ENCODE measurements at places on chromosomes 5 and 9.
A peak's percentile ranks its signal among the peaks of the same experiment; 100 is the strongest.

GRCh38 chr5:144598451-144599068 is 427.9 kb downstream of the KCTD16 start:
- no peak for DNase-seq

DNA sequence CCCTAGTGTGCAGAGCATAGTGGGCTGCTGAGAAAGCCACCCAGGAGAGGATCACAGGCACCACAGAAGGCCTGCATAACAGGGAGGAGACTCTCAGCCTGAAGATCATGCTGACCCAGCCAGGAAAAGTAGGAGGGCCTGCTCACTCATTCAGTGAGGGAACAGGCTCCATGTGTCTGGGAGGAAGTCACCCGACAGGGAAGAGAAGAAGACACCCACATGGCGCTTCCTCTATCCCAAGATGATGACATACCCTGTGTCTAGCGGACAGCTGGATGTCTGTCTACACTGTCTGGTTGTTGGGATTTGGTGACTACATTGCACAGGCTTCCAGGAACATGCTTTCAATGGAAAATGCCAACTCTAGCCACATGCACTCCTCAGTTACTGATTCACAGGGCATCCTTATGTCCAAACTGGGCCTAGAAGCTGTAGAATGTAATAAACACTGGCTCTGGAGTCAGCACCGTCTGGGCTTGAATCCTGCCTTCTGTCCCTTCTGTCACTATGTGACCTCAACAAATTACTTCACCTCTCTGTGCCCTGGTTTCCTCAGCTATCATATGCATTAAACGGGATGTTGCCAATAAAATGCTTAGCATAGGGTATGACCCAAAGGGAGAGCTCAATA is 47.6 kb downstream of the KLHL3 start:
- DNase-seq, result no peak

DNA sequence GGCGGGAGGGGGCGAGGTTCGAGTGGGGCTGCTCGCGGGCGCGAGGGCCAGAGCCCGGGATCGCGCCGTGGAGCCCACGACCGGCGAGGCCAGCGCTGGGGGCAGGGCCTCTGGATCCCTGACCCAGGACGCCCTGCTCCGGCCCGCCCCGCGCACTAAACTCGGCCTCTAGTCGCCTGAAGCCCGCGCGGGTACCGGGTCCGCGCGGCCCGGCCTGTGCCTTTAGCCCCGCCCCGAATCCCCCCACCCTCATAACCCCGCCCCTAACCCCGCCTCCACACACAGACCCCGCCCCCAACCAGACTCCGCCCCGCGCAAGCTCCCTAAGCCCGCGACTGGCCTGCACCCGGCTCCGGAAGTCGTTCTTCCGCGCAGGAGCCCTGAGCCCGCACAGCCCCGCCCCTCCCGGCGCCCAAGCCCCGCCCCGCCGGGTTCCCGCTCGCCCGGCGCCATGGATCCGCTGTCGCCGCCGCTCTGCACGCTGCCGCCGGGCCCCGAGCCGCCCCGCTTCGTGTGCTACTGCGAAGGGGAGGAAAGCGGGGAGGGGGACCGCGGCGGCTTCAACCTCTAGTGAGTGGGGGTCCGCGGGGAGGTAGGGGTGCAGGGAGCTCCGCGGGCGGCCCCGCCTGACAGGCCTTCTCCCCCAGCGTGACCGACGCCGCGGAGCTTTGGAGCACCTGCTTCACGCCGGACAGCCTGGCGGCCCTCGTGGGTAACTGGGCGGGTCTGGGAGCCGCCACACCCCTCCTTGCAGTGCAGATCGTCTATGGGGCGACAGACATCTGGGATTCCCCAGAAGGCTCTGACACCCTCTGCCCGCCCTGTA is at the start of gene PAXX:
Gene PAXX, plus strand, starts transcription at position 430 of the 826 bp plus-strand sequence. Its CDS starts 22 bp downstream, at position 452.
- peak; percentile 91 for DNase-seq

GRCh38 chr5:152568016-152568415 is 162.9 kb upstream of the NMUR2 start:
- no peak for DNase-seq

DNA sequence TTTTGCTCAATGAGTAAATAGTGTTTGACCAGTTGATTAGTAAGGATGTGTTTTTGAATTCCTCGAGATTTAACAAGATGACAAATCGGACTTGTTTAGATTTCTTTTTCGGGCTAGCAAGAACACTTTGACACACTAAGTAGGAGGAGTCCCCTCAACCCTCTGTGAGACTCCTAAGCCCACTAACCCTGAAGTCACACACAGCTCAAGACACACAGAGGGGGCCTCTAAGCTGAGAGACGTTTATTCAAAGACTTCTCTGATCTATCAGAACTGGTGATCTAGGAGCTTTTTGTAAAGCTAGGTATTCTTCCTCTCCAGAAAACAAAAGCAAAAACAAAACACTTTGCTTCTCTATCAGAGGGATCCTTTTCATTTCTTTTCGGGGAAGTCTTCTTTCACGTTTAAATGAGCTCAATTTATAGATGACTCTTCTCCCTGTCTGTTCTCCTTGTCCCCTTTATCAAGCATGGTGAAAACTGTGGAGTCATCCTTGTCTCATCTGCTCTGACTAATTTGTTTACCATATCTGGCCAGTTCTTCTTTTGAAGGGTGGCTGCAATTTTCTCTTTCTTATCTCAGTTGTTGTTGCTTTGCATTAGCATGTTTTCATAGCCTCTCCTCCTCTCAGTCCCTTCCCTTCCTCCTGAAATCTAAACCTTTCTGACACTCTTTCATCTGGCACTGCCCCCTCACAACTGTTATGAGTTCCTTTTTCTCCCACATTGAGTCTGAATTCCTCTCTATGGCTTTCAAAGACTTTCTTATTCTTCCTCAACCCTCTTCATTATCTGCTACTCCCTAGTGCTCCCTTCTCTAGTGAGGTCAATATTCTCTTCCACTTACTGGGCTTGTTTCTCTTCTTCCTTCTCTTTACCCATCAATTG is 68.5 kb upstream of the RAI14 start:
- DNase-seq, result no peak

GRCh38 chr9:97557606-97558095 is 56.2 kb downstream of the TMOD1 start:
- DNase-seq, result no peak

GRCh38 chr5:96342581-96342980 is 90.5 kb downstream of the PCSK1 start:
- DNase-seq, result no peak

DNA sequence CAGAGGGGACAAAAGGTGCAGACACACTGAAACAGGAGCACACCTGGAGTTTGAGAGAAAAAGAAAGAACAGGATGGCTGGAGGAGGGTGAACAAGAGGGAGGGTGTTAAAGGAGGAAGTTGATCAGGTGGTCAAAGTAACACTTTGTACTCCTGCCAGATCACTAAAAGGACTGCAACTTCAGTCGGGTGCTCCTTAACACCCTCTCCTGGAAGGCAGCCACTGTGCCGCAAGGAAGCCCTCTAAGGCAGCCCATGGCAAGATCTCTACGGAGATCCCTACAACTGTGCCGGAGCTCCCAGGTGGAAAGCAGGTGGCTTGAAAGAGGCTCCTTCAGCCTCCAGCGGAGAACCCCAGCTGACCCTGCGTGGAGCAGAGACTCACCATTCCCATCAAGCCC is 124.4 kb upstream of the MSX2 start:
- no peak for DNase-seq

DNA sequence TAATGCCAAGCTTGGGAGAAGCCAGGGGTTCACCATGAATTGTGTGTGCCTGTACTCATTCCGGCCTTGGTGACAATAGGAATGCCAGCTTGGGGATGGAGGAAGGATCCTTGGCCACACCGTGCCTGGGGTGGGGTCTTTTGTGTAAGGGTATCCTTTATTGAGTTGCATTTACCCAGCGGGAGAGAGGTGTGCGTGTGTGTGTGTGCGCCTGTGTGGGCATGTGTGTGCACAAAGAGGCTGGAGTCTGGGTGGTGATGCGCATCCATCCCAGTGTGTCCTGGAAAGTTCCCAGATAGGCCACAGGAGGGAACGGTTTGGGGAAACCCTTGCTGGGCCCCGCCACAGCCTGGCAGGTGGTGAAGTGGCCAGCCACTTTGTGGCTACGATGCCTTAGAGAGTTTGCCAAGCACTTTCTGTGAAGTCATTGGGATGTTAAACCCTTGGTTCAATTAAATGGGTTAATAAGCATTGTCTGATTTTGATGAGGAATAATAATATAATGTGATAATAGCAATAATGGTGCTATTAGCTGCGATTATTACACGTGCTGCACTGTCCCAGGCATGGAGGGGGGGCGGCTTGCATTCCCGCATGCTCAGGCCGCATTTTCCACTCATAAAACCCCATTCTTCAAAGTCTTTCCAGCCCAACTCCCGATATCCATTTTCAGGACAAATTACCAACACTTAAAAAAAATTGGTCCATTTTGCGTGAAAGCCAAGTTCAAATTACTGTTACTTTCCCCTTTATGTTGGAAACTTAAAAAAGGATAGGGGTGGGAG is 13.7 kb downstream of the PITX1 start:
- no peak for DNase-seq

DNA sequence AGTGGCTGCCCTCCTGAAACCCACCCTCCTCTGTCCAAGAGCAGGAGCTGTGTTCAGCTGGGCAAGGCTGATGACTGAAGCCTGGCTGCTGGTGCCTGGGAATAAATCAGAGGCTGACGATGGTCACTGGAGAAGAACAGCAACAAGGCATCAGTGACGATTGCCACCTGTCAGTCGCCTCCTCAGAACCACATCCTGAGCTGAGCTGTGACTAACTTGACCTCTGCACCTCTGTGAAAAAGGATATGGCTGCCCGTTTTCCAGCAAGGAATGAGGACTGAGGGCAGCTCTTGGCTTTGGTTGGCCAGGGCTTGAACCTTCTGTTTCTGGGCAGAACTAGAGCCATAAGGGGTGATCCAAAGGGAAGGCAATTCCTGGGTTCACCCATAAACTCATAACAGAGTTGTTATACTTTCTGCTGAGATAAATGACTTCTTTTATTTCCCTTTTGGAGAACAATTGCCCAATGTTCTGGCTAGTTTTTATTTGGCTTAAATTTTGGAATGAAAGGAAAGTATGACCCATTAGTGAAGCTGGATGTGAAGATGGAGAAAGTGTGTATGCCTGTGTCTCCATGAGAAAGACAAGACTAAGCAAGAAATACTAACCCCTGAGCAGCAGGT is 40.1 kb downstream of the TRIP13 start:
- no peak for DNase-seq

GRCh38 chr5:34038390-34038789 is 4.6 kb downstream of the C1QTNF3 start:
- no peak for DNase-seq

- no peak for DNase-seq
These were observed 13.4 kb upstream of the PCSK5 start for GRCh38 chr9:75876999-75877640.

DNA sequence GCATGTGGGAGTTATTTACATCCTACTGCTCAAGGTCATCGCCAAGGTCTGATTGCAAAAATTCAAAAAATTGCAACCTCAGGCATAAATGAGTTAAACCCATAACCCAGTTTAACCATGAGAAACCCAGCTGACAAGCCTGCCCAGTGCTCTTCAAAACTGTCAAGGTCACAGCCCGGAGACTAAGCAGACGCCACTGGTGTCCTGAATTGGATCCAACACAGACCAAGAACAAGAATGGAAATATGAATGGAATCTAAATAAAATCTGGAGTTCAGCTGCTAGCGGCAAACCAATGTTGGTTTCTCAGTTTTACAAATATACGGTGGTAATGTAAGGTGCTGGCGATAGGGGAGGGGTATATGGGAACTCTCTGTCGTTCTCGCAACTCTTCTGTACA is 201.5 kb upstream of the MVB12B start:
- DNase-seq, result no peak

All from stimulated activated CD8-positive, alpha-beta memory T cell treated with anti-CD3 and anti-CD28 coated beads, Interleukin-15, amount 100 ng/mL, for 48 hours (primary cell).